ENCODE measurements at places on chromosomes 7 and 10. TPM values are rescaled to one million over a fixed set of nuclear protein-coding genes. Genes with fewer than 3 reads are reported as not detected.

LIPN gene
- not detected for total RNA-seq

PPP1R3C gene
- 59.6 TPM for total RNA-seq

OPN1SW gene
- total RNA-seq: not detected

KAZALD1 gene
- 22.4 TPM for total RNA-seq

C1QL3 gene
- not detected for total RNA-seq

LIPJ gene
- not detected for total RNA-seq

FAM25G gene
- not detected for total RNA-seq

CLDN12 gene
- 62.6 TPM for total RNA-seq

RNF133 gene
- total RNA-seq: 0.28 TPM

CPA4 gene
- 24.3 TPM for total RNA-seq

Data from regular cardiac myocyte (primary cell).